ENCODE measurements at places on chromosomes 11 and 22.

DNA sequence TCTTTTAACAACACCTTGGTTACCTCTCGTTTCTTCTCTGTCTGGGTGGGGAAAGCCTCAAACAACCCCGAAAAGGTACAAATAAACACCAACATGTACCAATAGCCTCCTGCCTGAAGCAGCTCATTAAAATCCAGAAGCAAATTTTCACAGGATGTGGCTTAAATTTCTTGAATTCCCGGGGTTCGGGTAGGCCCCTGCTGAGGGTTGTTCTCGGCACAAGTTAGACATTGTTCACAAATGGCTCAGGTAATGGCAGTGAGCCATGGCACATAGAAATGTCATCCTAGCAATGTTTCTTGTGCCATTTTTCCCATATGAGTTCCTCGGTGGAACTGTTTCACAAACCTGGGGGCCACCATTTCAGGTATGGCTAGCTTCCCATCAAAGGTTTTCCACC is 19.7 kb upstream of the GLYATL1 start:
- no peak for DNase-seq

DNA sequence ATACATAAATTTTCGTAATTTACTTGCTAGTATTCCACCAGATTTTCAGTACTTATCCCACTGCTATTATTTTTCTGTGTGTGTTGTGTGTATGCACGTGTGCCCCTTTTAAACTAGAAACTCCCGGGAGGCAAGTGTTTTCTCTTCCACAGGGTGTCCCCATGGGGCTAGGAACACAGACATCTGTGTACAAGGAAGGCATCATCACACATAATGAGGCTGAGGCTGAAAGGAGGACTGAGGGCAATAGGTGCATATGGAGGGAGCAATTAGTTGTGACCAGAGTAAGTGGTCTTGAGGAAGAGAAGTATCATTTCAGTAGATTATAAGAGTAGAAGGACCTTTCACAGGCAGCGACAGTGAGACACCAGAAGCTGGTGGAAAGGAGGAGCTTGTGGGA is 2.1 kb upstream of the DPAGT1 start:
- no peak for DNase-seq

GRCh38 chr11:83689144-83689780 is 403.1 kb upstream of the CCDC90B start:
- DNase-seq: no peak

DNA sequence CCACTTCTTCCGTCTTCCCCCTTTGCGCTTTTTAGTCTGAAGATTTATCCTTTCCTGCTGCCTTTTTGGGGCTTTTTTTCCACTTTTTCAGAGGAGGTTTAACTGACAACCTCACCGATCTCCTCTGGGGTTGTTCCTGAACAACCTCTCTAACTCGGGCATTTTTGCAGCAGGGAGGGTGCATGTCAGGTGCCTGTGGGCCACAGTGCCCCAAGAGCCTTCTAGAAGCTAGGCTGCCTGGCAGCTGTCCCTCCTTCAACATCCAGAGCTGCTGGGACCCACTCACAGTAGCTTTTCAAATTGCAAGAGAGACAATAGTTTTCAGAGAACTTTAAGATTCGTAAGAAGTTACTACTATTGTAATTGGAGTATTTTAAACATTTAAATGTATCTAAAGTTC is 1112.4 kb upstream of the CNTN5 start:
- DNase-seq: no peak

DNA sequence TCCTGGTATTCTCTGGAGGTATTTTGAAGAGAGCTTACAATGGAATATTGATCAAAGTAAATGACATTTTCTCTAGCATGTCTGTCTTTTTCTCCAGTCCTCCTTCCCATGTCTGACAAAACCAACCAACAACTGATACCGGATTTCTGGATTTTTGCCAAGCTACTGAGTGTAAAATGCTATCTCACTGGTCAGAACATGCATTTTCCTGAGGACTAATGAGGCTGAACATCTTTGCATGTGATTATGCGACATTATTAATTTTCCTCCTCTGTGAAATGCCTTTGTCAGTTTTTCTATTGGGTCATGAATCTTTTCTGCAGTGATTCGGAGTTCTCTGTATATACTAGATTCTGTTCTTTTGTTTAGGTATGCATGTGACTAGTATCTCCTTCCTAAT is 51.4 kb downstream of the CDON start:
- DNase-seq: no peak

Data from activated gamma-delta T cell treated with Interleukin-2 at 50 U/mL for 16 hours (primary cell).